ENCODE measurements at places on chromosomes 6 and 20.

- DNase-seq: no peak
Measured at GRCh38 chr6:56529594-56530191, 113.0 kb downstream of the DST start.

DNA sequence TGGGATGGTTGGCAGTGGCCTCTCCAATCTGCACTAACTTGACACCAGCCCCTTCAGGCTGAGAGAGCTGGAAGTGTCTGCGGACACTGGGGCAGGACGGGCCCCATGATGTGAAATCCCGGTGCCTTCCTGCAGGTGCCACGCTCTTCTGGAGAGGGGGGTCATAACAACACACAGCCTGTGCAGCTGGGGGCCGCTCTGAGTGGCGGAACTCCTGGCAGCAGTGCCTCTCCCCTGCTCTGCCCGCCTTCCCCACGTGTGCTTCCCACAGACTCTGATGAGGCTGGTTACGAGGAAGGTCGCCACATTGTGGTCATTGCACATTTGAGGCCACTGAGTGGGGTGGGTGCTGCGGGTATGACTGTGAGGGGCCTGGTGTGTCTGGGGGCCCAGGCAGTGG lies 145.2 kb downstream of the DTNBP1 start:
- peak; percentile 34 for DNase-seq

GRCh38 chr20:2599288-2600006 lies 53.0 kb upstream of the NOP56 start:
- no peak for DNase-seq

DNA sequence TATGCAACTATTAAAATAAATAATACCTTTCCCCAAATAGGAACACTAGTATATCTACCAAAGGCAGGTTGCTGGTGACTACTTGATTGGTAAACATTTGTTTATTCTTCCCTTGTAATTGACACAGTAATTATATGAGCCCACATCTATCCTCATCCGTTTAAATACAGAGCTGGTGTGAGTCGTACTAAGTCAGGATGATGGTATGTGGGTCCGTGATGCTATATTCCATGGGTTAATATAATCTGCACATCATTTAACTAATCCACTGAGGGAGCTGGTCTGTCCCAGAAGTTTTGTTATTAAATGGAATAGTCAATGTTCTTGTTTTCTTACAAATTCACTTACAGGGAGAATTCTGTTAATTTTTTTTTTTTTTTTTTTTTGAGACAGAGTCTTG lies 164.0 kb upstream of the AGPAT4 start:
- DNase-seq: no peak

- DNase-seq: no peak
Measured at GRCh38 chr20:12902992-12903391, 105.8 kb upstream of the SPTLC3 start.

- no peak for DNase-seq
Measured at GRCh38 chr6:159535656-159536350, 157.2 kb downstream of the SOD2 start.

- no peak for DNase-seq
Measured at GRCh38 chr20:23270382-23270911, 80.1 kb upstream of the NXT1 start.

DNA sequence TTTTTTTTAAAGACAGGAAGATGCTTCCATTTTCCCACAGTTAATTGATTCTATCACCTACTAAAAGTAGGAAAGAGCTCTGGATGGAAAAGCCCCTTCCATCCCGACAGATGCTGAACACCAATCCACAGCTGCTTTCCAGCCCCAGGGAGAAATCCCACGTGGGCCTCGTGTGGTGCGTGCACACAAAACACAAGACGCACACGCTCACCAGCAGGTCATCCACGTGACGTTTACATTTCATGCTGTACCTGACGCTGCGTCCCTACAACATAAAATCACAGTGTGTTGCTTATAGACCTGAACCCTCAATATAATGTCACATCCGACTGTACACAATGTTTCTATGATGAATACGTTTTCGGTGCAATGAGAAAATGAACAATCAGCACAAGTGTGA lies 50.2 kb upstream of the DACT2 start:
- peak; percentile 25 for DNase-seq
